ENCODE measurements at places on chromosomes 4 and X. TPM values are rescaled to one million over a fixed set of nuclear protein-coding genes. Genes with fewer than 3 reads are reported as not detected.

The CCDC120 gene
- total RNA-seq = 1.7 TPM

The PDGFRA gene
- total RNA-seq = 465 TPM

The GAGE12H gene
- not detected for total RNA-seq

The POLN gene
- total RNA-seq = 8.4 TPM

The SRPK3 gene
- not detected for total RNA-seq

The ZNF280C gene
- total RNA-seq = 0.72 TPM

The XKRX gene
- total RNA-seq = 4.3 TPM

The RNF212 gene
- 9.1 TPM for total RNA-seq

The RAB9B gene
- total RNA-seq = 32.7 TPM

The RASSF6 gene
- 4.1 TPM for total RNA-seq

The PHEX gene
- total RNA-seq = 0.24 TPM

The NSG1 gene
- 17.6 TPM for total RNA-seq

The SLC25A4 gene
- total RNA-seq = 12.5 TPM

The RHOH gene
- total RNA-seq = 3.4 TPM
